ENCODE measurements at places on chromosomes 2 and 18. TPM values are rescaled to one million over a fixed set of nuclear protein-coding genes. Genes with fewer than 3 reads are reported as not detected.

Gene ESPNL
- total RNA-seq: 0.04 TPM

Gene MC5R
- not detected for total RNA-seq

Gene PLB1
- total RNA-seq: 0.51 TPM

Gene RIT2
- total RNA-seq: not detected

Gene STRN
- total RNA-seq: 25.6 TPM

Gene SLC11A1
- 0.13 TPM for total RNA-seq

Gene LTBP1
- 0.15 TPM for total RNA-seq

Gene CENPA
- 27.2 TPM for total RNA-seq

Gene GALR1
- total RNA-seq: not detected

Gene ANO7
- total RNA-seq: 4.0 TPM

Gene DSG4
- not detected for total RNA-seq

Gene LYPD1
- not detected for total RNA-seq

Gene SKOR2
- not detected for total RNA-seq

Gene SLC5A7
- not detected for total RNA-seq

Gene RAB10
- 150 TPM for total RNA-seq

Gene GNAL
- 0.15 TPM for total RNA-seq

Gene EML6
- 0.89 TPM for total RNA-seq

Gene LGALSL
- total RNA-seq: 0.76 TPM

Gene EIPR1
- total RNA-seq: 42.7 TPM

Gene SCYGR6
- total RNA-seq: not detected

Gene ZNF892
- 4.3 TPM for total RNA-seq

Gene APOB
- not detected for total RNA-seq

Gene ST8SIA3
- total RNA-seq: not detected

Gene CRYGC
- total RNA-seq: not detected

Gene SCTR
- not detected for total RNA-seq

Gene DNAJC10
- total RNA-seq: 71.1 TPM

Gene CNPPD1
- total RNA-seq: 53.8 TPM

Gene NEU2
- total RNA-seq: not detected

Gene PID1
- not detected for total RNA-seq

Gene GAD1
- 0.55 TPM for total RNA-seq

Gene TTL
- 41.7 TPM for total RNA-seq

Gene COPS9
- 165 TPM for total RNA-seq

Gene MTLN
- total RNA-seq: 118 TPM

Gene REG3A
- total RNA-seq: not detected

Gene FAM237A
- not detected for total RNA-seq

Gene PASK
- 73.6 TPM for total RNA-seq

Gene CIB4
- not detected for total RNA-seq

Gene PROM2
- 0.48 TPM for total RNA-seq

Gene SMAD2
- total RNA-seq: 267 TPM

Gene MAP3K19
- not detected for total RNA-seq

Gene C1GALT1C1L
- 0.21 TPM for total RNA-seq

Gene HOXD13
- total RNA-seq: not detected

Gene COL4A4
- not detected for total RNA-seq

Gene ALPI
- total RNA-seq: not detected

Gene PTH2R
- total RNA-seq: not detected

Gene ANXA4
- total RNA-seq: 28.0 TPM

Gene C18orf63
- not detected for total RNA-seq
